Stimulated activated CD8-positive, alpha-beta memory T cell treated with anti-CD3 and anti-CD28 coated beads, Interleukin-15, amount 100 ng/mL, for 1 hour (primary cell): ENCODE measurements at places on chromosomes 3 and 15.
A peak's percentile ranks its signal among the peaks of the same experiment; 100 is the strongest.

DNA sequence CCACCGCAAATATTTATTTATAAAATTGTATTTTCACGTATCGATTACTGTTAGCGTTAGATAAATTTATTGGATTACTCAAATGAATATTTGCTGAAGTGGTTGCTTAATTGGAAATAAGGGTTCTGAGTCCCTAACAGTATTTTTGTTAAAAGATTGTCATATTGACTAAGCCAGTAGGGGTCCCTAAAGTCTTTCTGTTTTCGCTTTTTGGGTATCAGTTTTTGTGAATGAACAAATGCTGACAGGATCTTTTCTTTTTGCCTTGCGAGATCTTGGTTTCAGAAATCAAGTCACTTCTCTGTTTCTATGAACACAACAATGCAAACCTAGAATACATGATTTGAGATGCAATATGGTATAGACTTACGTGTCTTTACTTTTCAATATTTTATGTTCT is 7.1 kb downstream of the RAD51 start:
- DNase-seq: no peak

DNA sequence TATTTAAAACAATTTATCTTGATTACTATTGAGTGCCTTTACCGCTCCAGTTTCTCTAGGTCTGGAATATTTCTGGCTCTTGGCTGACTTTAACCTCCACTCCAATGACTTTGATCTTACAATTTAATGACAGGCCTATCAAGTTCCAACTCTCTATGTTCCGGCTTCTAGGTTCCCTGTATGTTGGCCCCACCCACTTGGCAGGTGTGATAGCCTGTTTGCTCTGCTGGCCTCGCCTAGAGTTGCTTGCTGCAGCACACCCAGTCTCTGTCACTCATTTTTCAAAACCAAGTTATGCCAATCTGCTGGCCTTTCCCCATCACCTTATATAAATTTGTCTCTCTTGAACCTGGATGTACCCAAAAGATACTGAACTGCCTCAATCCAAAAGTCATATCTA is 428.0 kb downstream of the ROBO1 start:
- no peak for DNase-seq

DNA sequence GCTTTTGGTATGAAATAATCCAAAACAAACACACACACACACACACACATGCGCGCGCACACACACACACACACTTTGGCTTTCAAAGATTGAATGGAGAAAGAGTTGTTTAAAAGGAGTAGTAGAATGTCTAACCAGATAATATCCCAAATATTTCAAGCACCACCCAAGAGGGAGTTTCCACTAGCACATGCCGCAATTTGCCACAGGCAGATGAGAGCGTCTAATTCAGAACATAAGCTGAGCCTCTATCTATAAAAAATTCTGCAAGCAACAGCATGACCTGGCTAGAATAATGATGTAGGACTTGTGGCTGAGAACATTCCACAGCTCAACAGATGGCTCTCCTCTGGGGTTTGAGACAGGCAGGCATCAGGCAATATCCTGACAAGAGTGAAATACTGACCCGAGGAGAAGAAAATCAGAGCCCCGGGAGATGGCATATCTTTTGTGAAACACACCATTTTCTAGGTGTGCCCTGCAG is 302.5 kb upstream of the GADL1 start:
- DNase-seq: no peak

DNA sequence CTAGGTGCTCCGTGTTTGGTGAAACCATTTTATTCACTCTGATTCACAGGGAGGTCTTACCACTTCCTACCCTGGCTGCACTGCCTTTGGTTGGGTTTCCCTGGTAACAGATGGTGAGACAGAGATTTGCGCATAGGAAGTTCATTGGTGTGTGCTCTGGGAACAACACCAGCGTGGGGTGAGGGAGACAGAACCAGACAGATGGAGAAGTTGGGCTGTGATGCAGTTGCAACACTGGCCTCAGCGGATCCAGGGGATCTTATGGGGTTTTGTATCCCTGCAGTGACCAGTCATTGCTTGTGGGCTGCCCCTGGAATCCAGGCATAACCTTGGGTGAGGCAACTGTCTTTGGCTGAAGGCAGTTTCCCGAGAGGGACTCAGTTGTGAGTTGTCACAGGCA is 12.5 kb upstream of the IL16 start:
- no peak for DNase-seq

DNA sequence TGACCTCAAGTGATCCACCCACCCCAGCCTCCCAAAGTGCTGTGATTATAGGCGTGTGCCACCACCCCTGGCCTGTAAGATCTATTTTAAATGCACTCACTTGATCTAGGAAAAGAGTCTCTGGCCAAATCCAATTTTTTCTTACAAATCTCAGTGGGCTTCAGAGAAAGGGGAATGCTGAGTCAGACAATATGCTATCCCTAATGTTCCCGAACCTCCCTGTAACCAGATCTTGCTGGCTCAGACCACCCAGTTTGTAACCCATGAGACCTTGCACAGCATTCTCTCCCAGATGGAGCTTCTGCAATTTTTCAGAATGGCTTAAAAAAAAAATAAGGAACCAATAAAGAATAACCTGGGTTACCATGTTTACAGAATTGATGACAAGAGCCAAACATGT is 205.8 kb downstream of the RYR3 start:
- DNase-seq: no peak

- DNase-seq: no peak
Observed at GRCh38 chr3:14523792-14524191, 16.4 kb downstream of the GRIP2 start.

DNA sequence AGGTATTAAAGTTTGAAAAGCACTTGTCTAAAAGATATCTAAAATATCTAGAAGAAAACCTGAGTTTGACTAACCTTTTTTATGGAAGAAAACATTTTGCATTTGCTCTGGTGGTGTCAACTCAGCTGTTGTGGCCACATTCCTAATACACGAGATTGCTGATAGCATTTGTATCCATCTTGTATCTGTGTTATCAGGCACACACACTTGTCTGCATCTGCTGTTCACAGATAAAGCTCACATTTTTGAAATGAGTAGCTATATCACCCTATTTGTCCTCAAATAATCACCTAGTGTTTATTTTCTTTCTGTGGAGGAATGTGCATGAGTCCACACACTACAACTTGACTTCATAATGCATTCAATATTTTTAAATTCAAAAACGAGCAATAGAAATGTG is 632.3 kb upstream of the NR2F2 start:
- DNase-seq: no peak

DNA sequence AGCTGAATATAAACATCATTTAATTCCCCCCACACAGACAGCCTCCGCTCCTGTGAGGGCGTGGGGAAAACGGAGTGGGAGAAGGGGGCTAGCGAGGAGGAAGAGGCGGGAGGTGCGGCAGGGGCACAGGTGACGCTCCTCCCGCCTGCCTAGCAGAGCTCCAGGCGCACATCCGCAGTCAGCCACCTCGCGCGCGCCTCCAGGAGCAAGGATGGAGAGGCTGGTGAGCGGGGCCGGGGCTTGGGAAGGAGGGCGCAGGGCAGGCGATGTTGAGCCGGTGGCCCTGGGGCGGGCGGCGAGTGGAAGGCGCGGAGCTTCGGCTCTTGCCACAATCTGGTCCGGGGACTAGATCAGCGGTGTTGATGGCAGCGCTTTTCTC is at the start of gene CD200:
CD200 (plus strand) TSS at position 155 of the 379 bp plus-strand sequence; CDS start at position 212, 57 bp downstream.
- peak; percentile 13 for DNase-seq

- no peak for DNase-seq
Observed at GRCh38 chr3:27095553-27096222, 273.5 kb downstream of the NEK10 start.

DNA sequence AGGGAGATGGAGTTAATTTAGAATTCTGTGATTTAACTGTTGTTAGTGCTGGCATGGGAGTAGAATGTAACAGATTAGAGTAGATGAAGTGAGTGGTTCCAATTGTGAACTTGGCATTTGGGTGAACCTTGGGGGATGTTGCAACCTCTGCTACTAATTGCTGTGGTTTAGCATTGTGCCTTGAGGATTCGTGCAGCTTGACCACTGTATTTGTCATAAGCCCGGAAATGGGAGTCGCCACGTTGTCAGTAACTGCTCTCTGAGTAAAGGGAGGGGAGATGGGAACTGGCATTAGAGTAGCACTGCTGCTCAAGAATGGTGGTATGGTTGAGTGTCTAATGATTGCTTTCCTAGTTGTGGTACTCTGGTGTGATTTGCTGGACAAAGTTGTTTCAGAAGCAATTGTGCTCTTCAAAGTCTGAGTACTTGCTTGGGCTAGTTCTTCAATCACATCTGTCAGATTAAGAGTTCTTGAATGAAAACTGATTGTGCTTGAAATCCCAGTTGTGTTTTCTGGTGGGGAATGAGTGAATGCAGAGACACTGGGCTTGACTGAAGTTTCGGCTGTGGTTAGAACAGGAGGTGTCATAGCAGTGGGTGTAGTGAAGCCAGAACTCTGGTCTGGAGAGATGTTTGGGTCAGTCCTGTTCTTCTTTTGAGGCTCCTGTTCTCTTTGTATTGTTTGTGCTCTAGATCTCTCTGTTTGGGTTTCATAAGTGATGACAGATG is 15.4 kb downstream of the IGSF10 start:
- no peak for DNase-seq

GRCh38 chr3:194730365-194730764 is 44.7 kb downstream of the FAM43A start:
- no peak for DNase-seq

DNA sequence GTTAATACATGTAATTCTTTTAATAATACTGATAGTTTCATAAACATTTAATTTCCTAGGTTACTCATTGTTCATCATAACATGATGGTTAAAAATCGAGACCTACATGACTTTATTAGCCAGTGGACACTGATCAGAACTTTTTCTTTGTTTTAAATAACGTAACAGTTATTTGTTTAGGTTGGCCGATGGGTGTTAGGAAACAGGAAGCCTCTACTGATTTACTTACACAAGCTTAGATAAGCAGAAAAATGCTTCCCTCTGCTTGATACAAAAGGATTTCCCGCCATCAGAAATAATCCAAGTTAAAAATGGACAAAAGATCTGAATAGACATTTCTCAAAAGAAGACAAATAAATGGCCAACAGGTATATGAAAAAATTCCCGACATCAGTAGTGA is 16.6 kb upstream of the APH1B start:
- no peak for DNase-seq

DNA sequence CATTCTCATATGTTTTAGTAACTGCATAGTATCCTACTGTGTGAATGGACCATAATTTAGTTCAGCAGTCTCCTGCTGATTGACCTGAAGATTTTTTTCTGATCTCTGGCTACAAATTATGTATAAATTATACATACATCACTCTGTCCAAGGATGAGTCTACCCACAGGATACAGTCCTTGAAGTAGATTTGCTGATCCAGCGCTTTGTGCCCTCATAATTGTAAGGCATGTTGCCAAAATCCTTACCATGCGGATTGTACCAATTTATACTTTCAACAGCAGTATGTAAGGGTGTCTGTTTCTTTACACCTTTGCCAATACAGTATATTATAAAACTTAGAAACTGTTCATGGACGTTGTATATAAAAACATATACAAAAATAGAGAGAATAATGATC is 46.5 kb downstream of the ACAA1 start:
- no peak for DNase-seq

DNA sequence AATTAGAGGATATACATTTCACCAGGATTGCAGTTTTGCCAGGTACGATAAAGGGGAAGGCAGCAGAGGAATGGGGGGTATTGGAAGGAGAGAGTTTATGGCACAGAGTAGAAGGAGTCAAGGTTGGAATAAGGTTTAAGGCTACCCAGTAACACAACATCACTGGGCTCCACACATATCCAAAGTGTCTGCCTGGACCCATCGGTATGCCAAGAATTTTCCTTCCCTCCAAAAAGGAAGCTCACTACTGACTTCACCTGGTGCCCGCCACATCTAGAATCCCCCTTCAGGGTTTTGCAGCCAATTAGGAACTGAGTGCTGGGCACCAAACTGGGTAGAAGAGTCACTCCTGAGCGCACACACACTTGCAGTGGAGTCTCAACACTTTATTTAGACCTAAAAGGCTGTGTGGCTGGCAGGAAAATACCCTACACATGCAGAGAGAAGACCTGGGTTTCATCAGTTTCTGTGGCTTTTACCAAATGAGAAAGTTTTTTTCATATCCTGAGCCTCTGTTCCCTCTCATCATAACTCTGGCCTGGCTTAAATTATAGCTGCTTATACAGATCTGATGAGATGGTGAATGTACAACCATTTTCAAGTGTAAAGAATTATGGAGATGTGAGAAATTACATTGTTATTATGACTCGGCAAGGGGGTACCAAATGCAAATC is 190.8 kb upstream of the LPP start:
- no peak for DNase-seq

GRCh38 chr3:171442184-171442583 is 18.0 kb downstream of the TNIK start:
- DNase-seq: no peak

DNA sequence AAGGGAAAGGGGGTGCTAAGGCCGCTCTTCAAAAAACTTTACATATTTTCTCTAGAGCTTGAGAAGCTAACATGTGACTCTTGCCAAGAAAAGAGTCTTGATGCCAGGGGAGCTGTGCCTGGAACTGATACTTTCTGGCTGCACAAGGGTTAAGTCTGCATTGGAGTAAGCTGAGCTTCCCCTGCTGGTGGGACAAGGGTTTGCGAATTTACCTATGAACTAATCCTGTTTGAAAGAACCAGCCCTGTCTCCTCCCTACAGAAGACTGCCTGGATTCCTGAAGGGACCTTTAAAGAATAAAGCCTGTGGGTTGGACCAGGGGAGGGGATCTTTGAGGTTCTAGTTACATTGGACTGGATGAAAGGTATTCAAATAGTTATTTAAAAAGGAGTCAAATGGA is 58.3 kb upstream of the EPHA3 start:
- DNase-seq: no peak

DNA sequence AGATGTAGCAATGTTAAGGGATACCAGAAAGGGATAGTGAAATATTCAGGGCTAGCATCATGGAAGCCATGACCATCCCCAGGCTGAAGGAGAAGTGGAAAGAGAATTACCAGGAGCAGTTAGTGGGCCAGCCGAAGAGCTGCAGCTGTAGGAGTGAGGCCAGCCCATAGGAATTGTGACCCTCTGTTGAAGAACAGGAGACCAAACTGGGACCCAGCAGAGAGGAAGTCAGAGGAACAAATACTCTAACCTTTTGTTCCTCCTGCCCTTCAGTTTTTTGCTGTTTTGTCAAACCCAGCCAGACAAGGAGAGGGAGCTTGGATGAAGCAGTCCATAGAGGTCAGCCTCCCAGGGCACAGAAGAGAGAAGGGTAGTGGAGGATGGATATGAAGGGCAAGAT is 115.4 kb downstream of the CLSTN2 start:
- no peak for DNase-seq

DNA sequence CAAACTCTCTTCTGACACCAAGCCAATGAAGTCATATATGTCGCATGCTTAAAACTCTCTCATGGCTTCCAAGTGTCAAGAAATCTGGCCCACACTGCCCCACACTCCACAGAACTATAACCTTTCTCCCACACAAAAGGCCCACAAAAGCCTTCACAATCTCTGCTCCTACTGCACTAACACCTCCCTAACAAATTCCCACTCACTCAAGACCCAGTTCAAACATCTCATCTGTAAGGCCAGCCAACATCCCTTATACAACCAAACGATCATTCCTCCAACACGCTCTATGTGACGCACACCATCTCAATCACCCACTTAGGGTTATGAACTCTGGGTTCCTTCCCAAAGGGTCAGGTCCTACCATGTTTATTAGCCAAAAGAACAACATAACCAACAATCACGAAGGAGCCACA is 13.5 kb downstream of the TBC1D2B start:
- DNase-seq: no peak
